ENCODE measurements at places on chromosomes 11 and 22. TPM values are rescaled to one million over a fixed set of nuclear protein-coding genes. Genes with fewer than 3 reads are reported as not detected.

DNA sequence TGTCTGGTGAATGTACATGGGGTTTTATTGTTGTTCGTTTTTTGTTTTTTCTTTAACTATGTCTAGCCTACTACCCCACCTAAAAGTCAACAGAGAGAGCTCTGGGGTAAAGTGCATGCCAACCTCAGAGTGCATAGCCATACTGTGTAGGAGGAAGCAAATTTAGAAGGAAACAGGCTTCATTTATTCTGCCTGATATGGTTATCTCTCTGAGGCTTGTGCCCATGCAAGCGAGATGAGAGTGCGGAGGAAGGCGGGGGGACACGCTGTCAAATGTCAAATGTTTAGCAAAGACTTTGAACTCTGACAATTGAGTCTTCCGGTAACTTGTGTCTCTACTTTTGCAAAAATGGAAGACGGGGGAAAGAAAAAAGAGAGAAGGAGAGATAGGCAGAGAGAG, 295.5 kb downstream of the ETS1 start:
- DNase-seq: peak; percentile 54

GRCh38 chr22:39017596-39018365, 3.1 kb upstream of the APOBEC3D start:
- DNase-seq: no peak

Gene MS4A12
- total RNA-seq: not detected

DNA sequence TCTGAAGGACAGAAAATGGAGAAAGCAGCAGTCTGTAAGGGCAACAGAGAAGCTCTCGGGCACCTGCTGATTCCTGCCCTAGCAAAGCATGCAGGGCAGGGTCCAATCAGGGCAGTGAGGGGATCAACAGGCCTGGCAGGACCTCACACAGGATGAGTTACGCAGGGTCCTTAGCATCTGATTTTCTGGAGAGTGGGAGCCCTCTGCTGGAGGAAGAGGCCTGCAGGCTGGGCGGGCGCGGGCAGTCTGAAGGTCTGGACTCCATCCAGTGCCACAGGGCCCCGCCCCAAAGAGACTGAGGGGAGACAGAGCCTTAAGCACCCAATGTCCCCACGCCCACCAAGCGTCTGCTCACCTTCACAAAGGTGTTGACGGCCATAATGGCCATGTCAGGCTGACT, 28.9 kb downstream of the AP1B1 start:
- DNase-seq: no peak

DNA sequence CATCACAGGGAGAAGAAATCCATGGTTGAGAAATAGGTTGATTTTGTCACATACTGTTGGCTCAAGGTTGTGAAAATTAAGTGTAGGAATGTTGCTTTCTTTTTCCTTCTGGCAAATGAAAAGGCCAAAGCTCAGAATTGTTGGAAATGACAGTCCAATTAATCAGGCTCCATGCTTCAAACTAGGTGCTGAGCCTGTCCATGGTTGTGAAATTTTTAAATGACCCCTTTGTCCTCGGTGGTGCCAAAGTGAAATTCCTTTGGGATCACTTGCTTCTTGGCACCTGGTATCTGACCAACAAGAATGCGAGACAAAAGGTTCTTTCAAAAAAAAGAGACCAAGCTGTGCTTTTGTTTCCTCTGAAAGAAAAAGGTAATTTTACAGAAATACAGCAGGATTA, 451.9 kb downstream of the ETS1 start:
- DNase-seq: no peak

DNA sequence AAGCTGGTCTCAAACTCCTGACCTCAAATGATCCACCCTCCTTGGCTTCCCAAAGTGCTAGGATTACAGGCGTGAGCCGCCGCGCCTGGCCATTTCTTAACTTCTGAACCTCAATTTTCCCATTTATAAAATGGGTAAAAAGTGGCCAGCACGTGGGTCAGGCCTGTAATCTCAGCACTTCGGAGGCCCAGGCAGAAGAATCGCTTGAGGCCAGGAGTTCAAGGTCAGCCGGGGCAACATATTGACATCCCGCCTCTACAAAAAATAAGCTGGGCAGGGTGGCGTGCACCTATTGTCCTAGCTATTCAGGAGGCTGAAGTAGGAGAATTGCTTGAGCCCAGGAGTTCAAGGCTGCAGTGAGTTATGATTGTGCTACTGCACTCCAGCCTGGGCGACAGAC, 6.5 kb upstream of the DDX6 start:
- no peak for DNase-seq

Gene SSTR3
- total RNA-seq: 11.3 TPM

GRCh38 chr22:40240160-40240559, 62.4 kb downstream of the TNRC6B start:
- DNase-seq: no peak

- no peak for DNase-seq
Measured at GRCh38 chr22:27153386-27153785, 496.0 kb downstream of the MIAT start.

Gene DDI1
- total RNA-seq: not detected

DNA sequence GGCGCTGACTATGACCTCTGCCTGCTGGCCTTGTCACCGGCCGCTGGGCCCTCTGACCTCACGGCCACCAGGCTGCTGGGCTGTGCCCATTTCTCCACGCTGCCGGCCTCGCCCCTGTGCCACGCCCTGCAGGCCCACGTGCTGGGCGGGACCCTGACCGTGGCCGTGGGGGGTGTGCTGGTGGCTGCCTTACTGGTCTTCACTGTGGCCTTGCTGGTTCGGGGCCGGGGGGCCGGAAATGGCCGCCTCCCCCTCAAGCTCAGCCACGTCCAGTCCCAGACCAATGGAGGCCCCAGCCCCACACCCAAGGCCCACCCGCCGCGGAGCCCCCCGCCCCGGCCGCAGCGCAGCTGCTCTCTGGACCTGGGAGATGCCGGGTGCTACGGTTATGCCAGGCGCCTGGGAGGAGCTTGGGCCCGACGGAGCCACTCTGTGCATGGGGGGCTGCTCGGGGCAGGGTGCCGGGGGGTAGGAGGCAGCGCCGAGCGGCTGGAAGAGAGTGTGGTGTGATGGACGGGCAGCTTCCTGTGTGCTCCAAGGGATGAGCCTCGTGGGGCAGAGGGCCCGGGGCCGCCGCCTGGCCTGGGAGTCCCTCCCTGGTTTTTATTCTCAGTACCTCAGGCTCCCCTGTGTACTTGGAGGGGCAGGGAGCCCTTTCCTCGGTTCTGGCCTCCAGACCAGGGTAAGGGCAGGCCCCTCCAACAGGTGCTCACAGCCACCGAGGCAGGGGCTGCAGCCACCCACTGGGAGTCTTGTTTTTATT, 3.0 kb downstream of the LRFN4 start:
- DNase-seq: no peak

DNA sequence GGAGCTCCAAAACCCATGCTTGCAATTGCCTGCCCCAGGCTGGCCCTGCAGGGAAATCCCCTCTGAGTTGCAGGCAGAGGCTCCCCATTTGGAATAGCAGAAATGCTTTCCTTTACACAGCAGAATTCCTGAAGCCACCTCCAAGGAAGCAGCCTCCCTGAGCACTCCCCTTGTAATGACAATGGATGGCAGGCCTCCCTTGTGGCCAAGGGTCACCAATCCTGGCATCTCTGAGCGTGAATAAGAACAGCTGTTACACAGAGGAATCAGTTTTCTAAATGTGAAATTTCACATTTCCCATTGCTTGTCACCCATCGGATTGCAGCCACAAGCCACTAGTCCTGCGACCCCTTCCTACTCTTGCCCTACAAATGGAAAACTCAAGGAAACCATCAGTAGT, 107.6 kb downstream of the GALNT18 start:
- DNase-seq: no peak

GRCh38 chr11:60378354-60378753, at the start of gene MS4A7:
Gene MS4A7, plus strand, starts transcription at chr11:60378532. Its CDS starts 4,610 bp downstream, at chr11:60383142.
- DNase-seq: no peak

- DNase-seq: no peak
Measured at GRCh38 chr22:35310556-35311550, 11.2 kb downstream of the TOM1 start.

Gene PHF21B
- total RNA-seq: not detected

- no peak for DNase-seq
Measured at GRCh38 chr11:70952191-70952590, 300.2 kb downstream of the SHANK2 start.

GRCh38 chr22:22986640-22987039, 83.7 kb upstream of the GNAZ start:
- DNase-seq: no peak

Gene GNB1L
- 12.7 TPM for total RNA-seq

- DNase-seq: no peak
Measured at GRCh38 chr11:117177534-117178209, 871 bp upstream of the SIDT2 start.

DNA sequence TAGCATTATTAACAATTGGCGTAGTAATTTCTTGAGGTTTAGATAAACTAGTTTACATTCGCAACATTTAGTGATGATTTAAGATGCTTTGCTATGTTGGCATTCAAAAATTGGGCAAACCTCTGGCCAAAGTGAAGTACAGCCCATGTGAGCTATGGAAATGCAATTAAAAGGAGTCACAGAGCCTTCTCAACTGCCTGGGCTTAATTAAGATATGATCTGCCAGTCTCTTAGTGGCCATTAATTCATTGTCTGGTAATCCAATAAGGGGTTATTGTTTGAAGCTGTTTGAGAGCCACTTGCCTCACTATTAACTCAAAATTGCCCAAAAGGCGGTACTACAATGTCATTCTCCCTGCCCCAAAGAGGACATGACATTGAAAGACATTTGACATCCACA, 608.9 kb downstream of the NTM start:
- DNase-seq: no peak

Gene ADAMTS8
- total RNA-seq: not detected

GRCh38 chr22:48746789-48747425, 1080.8 kb downstream of the BRD1 start:
- DNase-seq: no peak

GRCh38 chr11:34135439-34135838, 30.0 kb downstream of the NAT10 start:
- DNase-seq: no peak

Gene SCGB1C1
- total RNA-seq: not detected

DNA sequence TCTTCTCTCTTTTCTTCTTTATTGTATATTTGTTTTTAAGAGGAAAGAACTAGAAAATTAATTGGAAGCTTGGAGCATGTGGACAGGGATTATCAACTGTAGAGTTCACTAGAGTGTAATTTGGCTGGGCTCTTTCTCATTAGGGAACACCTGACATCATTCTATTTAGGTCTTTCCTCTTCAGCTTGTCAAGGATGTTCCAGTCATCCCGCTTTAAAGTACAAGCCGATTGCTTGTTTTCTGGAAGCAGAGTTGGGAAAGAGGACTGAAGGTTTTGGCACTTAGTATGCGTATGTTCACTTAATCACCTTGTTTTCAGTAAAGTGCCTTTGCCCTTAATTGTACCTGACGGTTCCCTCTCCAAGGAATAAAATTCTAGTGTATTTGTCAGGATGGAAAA, 111.6 kb downstream of the WNT11 start:
- no peak for DNase-seq

Gene HYLS1
- 9.6 TPM for total RNA-seq

- no peak for DNase-seq
Measured at GRCh38 chr11:110121204-110121603, 28.0 kb downstream of the ZC3H12C start.

GRCh38 chr22:46598737-46599424, 21.3 kb upstream of the GRAMD4 start:
- DNase-seq: no peak

- no peak for DNase-seq
Measured at GRCh38 chr11:13669544-13670488, 1.3 kb downstream of the FAR1 start.

Gene OR4D5
- total RNA-seq: not detected

Gene CCDC73
- total RNA-seq: not detected

DNA sequence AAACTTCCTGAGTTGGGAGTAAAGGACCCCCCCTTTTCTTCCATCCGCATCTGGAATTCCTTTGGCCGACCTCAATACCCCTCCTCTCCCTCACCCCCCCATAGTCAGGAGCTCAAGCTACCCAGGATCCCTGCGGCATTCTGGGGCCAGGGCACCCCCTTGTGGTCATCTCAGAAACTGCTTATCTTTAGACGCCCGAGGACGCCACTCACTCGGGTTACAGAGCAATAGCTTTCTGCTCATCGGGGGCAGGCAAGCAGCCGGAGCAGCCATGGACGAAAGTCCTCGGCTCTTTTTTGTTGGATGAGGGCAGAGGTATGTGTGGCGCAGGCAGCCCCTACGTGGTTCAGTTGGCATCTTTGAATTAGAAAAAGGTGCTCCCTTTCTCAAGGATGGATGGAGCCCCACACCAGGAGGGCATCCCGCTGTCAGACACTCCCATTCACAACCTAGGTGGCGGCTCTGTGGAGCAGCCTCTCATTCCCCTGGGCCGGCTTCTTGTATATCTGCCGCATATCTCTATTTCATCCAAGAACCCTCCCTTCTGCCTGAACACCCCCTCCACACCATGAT, 2.3 kb downstream of the C1QTNF5 start:
- DNase-seq: peak; percentile 73

DNA sequence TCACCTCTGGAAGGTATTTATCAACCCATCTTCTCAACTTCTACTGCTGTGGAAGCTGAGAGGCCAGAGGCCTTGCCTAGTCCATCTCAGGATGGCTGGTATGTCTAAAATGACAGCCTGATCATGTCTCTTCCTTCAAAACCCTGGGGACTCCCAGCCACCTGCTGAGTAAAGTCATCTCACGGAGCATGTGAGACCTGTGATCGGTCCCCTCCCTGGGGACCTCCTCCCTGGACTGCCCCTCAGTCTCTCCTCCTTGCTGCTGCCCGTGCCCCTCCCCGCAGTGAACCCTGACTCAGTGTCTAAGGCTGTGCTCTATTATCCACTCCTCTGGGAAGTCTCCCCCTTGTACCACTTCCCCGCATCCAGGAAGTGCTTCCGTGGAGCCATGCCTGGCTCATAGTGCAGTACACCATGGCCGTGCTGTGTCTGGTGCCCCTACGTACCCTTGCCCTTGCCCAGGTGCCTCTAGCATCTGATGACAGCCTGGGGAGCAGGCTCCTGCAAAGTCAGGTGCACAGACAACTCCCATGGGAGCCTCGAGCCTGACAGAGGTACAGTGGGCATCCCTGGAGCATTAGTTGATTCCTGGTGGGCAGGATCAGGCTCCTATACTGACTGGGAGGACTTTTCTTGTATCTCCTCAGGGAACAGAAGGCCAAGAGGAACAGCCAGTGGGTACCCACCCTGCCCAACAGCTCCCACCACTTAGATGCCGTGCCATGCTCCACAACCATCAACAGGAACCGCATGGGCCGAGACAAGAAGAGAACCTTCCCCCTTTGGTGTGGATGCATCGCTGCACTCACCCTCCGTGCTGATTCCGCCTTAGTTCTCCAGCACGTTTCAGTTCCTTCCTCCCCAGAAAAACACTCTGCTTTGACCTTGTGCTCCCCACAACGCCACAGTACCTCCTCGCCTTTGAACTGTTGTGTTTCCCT, 13.8 kb downstream of the SMARCB1 start:
- DNase-seq: no peak

- DNase-seq: no peak
Measured at GRCh38 chr22:49362211-49362839, 465.3 kb downstream of the BRD1 start.

Gene DBX1
- total RNA-seq: not detected

- DNase-seq: no peak
Measured at GRCh38 chr22:38257181-38257580, 15.6 kb downstream of the TMEM184B start.

- no peak for DNase-seq
Measured at GRCh38 chr11:28666632-28667031, 558.4 kb downstream of the METTL15 start.

GRCh38 chr11:26112264-26112663, 219.7 kb upstream of the ANO3 start:
- no peak for DNase-seq

Data from activated naive CD8-positive, alpha-beta T cell treated with anti-CD3 and anti-CD28 coated beads, Interleukin-2, amount 10 ng/mL, durations not matched to agents 7 days and 5 days (primary cell).